ENCODE measurements at places on chromosomes 16 and 17. TPM values are rescaled to one million over a fixed set of nuclear protein-coding genes. Genes with fewer than 3 reads are reported as not detected.

DNA sequence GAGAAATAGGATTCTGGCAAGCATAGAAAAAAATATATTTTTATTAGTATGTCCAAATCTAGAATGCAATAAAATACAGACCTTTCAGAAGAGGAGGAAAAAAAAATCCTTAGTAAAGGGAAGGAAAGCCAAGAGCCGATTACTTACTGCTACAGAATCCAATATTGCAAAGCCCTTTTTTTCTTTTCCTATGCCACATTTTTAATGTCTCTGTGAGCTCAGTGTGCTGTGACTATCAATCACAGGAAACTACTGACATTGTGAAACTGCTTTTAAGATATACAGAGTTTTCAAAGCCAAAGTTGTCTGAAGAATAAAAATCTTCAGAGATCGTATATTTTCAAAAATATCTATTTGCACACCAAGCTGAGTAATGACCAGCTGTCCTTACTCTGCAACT is 120.4 kb downstream of the CHD9NB start:
- no peak for ATAC-seq

Gene CRYM
- 2.5 TPM for total RNA-seq

- peak; percentile 32 for ATAC-seq
These were observed at the start of gene MT1H for GRCh38 chr16:56669005-56669839. MT1H (plus strand) TSS chr16:56669814; CDS start chr16:56669885, 71 bp downstream.

GRCh38 chr16:20225228-20225733 is 102.0 kb downstream of the GP2 start:
- ATAC-seq = no peak

DNA sequence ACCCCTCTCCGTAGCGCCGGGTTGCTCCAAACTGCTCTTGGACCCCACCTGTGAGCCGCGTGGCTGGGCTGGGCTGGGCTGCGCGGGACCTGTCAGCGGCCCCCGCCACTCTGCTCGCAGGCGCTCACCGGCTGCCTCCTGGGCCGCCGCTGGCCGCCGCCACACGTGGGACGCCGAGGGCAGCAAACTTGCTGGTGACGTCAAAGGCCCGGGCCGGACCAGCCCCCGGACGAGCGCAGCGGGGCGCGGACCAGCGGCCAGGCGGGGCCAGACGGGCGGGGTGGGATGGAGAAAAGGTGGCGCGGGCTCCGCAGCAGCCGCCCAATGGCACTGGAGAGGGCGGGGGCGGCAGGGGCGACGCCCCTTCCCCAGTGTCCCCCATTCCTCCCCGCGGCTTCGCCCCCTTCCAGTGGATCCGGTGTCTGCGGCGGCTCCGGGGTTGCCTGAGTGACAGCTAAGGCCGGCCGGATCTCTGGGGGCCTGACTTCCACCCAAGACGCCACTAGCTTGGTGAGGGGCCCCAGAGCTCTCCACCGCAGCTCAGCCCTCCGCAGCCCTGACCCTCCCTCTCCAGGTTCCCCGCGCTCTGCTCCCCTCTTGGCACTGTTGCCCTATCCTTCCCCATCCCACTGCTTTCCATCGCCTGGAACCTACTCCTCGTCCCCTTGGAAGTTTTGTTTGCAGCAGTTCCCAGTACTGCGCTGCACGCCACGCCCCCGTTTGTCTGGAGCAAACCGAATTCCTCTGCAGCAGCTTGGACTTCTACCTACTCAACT is at the start of gene HS3ST3A1:
Gene HS3ST3A1, minus strand, starts transcription at position 154 of the 776 bp plus-strand sequence. CDS start 800 bp downstream, outside the sequence.
- ATAC-seq = peak; percentile 90

Gene TEKT5
- 0.44 TPM for total RNA-seq

GRCh38 chr16:6356911-6357310 is 975.7 kb upstream of the RBFOX1 start:
- peak; percentile 11 for ATAC-seq

GRCh38 chr16:49359591-49359990 is 14.0 kb upstream of the C16orf78 start:
- no peak for ATAC-seq

DNA sequence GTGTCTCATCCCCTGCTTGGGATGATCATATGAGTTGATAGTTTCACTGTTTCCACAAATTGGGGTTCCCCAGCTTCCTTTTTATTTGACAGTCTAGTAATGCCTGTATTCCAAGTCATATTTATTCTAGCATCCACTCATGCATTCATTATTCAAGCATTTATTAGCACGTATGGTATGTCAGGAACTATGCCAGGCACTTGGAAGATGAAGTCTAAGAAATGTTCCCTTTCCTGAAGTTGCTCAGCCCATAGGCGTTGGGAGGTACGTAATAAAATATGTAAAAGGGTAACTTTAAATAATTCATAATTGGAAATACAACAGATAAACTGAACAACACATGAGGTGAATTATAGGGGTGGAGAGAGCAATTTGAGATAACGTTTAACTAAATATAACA is 338.0 kb upstream of the MAF start:
- peak; percentile 81 for ATAC-seq

- ATAC-seq = no peak
These were observed 16.3 kb upstream of the SALL1 start for GRCh38 chr16:51167170-51167895.

Gene CBFB
- total RNA-seq = 32.6 TPM

DNA sequence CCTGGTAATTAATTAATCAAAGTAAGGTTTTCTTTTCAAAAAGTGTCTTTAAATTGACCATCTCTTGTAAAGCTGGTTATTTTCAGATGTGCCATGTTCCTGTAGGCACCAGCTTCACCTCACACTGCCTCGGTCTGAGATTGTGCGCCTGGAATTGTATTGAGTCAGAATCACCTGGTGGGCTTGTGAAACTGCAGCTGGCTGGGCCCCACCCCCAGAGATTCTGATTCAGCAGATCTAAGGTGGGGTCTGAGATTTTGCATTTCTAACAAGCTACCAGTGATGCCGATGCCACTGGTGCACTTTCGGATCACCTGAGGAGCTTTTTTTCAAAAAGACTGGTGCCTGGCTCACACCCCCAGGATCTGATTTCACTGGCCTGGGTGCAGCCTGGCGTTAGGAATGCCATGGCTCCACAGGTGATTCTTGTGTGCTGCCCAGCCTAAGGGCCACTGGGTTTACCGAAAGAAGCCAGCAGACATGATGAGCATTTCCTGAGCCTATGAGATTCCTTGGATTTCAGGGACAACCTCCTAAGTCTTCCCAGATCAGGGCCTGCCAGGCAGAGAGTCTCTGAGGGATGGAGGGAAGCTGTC is 59.2 kb upstream of the TOB1 start:
- ATAC-seq = no peak

GRCh38 chr17:82815354-82815753 is 24.5 kb downstream of the ZNF750 start:
- no peak for ATAC-seq

DNA sequence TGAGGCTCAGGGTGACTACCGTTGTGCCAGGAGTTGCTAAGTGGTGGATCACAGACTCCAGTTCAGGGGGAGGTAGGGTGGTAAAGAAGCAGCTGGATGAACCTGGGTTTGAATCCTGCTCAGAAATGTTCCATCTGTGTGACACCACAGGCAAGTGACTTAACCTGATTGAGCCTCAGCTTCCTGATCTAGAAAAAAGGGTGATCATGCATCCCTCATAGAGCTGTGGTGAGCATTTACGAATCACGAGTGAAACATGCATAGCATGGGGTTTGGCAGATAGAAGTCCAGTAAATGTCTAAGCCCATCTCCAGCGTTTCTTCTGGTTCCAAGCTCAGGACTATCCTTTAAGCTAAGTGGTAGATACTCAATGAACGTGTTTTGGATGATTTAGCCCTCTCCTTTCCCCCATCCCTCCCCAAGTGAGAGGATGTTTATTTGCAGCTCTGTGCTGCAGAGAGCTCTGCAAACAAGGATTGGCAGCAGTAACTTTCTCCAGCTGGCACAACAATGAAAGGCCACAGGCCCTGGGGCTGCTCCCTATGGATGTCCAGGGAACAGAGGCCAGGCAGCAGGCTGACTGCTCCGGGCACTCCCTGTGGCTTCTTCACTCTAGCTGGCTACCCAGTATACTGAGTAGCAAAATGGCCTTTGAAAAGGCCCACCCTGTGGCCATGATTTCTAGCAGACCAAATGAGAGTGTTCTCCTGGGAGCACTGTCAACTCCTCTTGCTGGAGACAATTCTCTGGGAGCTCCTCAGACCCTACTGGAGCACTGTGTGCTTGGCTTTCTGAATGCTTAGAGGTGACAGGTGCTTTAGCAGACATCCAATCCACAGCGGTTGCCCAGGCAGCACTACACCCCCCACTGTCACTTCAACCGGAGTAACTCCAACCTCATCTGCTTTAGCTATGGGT is 21.3 kb downstream of the CA4 start:
- ATAC-seq = no peak

- ATAC-seq = no peak
These were observed 594.2 kb downstream of the KCNJ18 start for GRCh38 chr17:22286337-22287041.

Gene DNAH17
- 1.1 TPM for total RNA-seq

All from motor neuron (in vitro differentiated cells).